ENCODE measurements at places on chromosomes 2 and 18.

DNA sequence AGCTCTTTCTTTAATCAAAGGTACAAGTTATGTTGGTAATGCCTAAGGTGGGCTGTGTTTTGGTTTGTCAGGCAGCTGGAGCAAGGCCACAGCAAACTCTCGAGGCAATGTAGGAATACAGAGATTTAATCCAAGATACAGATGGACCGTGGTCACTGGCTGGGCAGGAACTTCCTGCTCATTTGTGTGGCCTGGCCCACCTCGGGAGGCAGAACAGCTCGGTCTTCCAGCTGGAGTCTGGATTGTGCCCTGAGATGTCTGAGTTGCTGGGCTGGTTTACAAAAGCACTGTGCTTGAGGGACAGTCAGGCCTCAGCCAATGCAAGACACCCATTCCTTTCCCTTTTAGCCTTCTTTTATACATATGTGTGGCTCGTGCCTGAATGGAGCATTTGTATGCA, 506.1 kb upstream of the SALL3 start:
- DNase-seq = no peak

DNA sequence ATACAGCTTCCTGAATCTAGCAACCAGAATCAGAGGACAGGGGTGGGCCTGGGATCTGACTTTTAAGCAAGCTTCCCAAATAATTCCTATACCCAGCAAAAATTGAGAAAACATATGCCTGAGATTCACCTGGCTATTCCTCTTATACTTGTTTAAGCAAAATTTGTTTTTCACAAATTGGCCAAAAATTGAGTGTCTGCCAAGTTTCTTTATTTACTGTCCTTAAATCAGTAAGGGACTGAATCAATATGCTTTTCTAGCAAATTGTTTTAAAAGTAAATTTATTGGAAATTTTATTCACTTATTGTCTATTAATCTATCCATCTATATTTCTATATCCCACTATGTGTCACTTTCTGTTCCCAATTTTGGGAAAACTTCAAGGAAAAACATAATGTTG, 337.0 kb upstream of the ZNF804A start:
- DNase-seq = no peak

- no peak for DNase-seq
Measured at GRCh38 chr2:28702878-28703277, 48.8 kb upstream of the PPP1CB start.

GRCh38 chr18:64097497-64097896, 51.4 kb downstream of the LINC00305 start:
- DNase-seq = no peak

- no peak for DNase-seq
Measured at GRCh38 chr2:28534817-28535216, 39.0 kb downstream of the PLB1 start.

- DNase-seq = no peak
Measured at GRCh38 chr18:55650363-55650870, 62.4 kb upstream of the TCF4 start.

GRCh38 chr2:119062652-119063051, 95.9 kb downstream of the C1QL2 start:
- no peak for DNase-seq

All from NB4 (cell line).